ENCODE measurements at places on chromosomes 3 and 15.
A peak's percentile ranks its signal among the peaks of the same experiment; 100 is the strongest.

GRCh38 chr3:168613151-168613550 is 517.4 kb upstream of the GOLIM4 start:
- no peak for DNase-seq

DNA sequence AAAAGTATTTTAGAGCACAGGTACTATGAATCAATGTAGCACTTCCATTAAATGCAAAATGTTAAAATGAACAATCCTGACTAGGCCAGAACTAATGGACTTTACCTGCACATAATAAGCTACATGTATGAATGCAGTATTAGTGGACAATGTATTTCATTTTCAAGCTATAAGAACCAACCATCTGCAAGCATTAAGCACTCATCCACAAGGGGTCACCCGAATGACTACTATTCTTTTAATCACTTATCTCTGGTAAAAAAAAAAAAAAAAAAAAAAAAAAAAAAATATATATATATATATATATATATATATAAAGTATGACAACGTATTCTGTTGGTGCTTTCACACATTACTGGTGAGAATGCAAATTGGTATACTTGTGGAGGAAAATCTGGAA is 7.2 kb downstream of the HERC1 start:
- no peak for DNase-seq

DNA sequence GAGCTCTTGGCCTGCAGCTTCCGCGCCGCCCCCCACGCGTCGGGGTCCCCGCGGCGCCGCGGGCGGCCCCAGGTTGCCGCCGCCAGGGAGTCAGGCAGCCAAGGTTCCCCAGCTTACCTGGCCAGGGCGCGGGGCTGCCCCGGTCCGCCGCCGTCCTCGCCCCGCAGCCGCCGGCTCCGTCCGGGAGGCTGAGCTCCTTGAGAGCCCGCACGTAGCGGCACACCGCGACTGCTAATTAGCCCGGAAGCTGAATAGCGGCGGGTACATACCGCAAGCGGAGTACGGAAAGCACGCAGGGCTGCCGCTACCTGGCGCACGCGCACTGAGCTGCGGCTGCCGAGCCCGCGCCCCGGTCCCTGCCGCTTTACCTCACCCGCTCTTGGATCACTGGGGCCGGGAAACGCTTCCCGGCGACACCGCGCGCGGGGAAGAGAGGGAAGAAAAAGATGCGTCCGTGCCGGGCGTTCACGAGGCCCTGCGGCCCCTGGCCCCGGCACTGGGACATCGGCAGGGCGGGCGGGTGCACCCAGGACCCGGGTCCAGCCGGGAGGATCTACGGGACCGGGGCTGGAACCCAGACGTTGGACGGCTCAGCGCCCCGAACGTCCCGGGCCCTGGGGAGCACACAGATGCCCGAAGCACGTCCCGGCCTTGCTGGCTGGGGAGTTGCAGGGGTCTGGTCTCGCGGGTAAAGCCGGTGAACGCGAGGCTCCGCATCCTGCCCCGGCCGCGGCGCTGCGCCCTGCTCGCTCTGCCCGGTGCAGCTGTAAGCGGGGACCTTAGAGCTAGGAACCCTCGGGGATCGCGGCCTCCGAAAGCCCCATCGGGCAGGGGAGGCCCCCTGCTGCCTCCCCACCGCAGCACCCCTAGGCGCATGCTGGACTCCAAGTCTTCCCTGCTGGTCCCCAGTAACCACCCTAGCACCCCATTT is at the start of gene GOLGA8B:
GOLGA8B (minus strand) TSS at position 253 of the 931 bp plus-strand sequence. CDS start 47,739 bp downstream, outside the sequence.
- DNase-seq = peak; percentile 83

DNA sequence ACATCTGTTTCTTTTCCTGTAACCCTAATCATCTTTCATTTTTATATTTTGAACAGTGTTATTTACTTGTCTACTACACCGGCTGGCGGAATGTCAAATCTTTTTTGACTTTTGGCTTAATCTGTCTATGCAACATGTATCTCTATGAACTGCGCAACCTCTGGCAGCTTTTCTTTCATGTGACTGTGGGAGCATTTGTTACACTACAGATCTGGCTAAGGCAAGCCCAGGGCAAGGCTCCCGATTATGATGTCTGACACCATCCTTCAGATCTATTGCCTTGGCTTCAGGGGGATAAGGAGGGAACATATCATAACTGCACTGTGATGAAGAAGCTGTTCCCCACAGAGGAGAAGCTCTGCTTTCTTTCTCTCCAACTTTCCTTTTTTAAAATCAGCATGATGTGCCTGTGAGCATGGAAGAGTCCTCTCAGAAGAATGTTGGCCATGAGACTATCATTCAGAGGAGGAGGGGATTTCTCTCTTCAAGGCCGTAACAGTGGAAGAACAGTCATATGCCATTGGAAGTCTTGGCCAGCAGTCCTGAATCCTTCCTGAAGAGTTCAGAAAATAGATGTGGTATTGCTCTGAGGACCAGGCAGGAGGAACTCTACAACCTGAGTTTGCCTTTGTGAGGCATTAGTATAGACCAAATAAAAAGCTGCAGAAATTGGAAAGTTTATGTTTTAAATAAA is 69.9 kb downstream of the SEC22A start:
- DNase-seq = no peak

DNA sequence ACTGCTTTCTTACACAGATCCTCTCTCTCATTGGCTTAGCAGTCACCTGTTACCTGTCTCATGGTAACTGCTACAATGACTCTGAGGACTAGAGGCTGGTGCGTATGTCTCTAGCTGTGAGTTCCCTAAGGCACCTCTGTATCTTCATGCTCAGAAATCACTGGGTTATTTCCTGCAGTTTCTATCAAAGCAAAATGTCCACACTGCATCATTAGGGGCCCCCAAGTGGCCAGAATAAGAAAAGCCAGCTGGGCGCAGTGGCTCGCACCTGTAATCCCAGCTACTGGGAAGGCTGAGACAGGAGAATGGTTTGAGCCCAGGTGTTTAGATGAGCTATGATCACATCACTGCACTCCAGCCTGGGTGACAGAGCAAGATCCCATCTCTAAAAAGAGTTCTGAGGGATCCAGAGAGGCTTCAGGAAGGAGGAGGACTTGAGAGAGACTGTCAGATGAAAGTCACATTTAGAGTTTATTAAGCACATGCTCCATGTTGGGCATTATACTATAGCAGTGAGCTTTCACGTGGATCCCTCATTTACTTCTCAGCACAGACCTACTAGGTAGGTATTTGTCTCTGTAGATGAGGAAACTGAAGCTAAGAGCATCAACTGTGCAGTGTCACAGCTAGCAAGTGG is 2.3 kb upstream of the VPS18 start:
- DNase-seq = peak; percentile 73

DNA sequence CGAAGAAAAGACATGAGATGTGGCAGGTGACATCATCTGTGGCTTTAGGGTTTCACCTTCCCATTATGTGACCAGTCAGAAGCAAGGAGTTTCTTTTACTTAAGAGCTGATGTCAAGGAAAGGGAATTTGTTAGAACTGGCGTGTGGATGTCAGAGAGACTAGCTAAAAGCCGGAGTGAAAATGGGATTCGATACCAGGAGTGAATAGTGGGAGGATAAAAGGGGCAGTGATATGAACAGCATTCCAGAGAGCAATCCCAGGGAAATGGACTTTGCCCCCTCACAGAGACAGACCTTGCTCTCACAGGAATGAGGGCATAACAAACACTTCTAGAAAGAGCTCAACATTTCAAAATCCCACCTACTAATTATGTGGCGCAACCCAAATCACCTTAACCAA is 5.9 kb upstream of the FMN1 start:
- peak; percentile 84 for DNase-seq

DNA sequence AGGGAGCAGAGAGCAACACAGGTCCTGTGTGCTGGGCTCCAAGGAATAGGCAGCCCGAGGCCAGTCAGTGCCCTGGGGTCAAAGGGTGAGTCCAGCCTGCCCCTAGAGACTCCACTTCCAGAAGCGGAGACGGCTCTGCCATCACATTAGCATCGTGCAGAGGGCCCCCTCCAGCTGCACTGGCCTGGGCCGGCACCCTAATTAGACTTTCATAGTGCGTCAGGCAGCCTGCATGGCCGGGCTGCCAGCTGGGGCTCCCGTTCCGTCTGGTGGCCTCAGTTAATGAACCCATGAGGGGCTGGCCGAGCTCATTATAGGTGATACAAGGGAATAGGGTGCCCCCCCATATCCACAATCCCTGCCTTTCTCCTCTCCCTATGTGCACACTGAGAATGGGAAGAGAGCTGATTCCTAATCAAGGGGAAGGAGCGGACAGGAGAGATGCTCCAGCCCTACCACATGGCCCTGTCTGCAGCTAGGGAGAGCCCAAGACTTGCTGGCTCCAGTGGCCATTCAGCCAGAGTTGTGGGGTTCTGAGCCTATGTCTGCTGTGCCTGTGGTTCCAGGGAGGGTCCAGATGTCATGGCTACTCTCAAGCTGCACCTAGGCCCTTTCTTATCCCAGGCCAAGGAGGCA is 128.0 kb downstream of the SRGAP3 start:
- no peak for DNase-seq

DNA sequence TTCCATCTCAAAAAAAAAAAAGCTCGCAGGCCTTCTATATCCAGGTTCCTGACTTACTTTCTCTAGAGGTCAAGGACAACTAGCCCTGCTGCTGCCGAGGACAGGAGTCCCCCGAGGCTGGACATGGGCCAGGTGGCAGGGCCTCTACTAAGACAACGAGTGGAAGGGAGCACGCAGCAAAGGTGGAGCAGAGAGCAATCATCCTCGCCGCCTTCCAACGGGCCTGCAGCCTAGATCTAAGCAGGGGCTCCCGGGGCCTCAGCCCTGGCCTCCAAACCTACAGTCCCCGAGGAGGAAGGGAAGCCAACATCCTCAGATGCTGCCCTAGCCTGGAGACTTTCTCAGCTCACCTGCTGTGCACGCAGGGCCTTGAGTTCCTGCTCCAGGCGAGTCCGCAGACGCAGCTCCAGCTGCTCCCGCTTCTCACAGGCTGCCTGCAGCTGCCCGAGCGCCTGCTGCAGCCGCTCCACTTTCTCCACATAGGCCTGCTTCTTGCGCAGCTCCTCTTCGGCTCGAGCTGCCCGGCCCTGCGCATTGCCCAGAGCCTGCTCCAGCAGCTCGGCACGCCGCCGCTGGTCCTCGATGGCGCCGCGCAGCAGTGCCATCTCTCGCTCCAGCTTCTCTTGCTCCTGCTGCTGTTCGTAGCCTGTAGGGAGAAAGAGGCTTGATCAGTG is 12.9 kb downstream of the AMOTL2 start:
- no peak for DNase-seq

DNA sequence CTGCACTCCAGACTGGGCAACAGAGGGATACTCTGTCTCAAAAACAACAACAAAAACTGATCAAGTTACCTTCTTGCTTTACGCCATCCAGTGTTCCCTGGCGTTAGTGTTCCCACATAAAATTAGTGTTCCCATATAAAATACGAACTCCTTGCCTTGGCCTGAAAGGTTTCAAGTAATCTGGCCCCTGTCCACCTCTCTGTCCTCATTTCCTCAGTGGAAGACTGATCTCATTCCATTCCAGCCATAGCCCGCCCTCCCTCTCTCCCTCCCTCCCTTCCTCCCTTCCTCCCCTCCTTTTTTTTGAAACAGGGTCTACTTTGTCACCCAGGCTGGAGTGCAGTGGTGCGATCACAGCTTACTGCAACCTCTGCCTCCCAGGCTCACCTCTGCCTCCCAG is 2.8 kb upstream of the CAND2 start:
- no peak for DNase-seq

GRCh38 chr3:129358772-129359371 is 69.6 kb downstream of the EFCAB12 start:
- DNase-seq = no peak

- peak; percentile 16 for DNase-seq
These were observed 104.8 kb upstream of the HERC1 start for GRCh38 chr15:63938486-63939061.

- DNase-seq = peak; percentile 42
These were observed 43.0 kb downstream of the SPSB4 start for GRCh38 chr3:141093971-141094684.

DNA sequence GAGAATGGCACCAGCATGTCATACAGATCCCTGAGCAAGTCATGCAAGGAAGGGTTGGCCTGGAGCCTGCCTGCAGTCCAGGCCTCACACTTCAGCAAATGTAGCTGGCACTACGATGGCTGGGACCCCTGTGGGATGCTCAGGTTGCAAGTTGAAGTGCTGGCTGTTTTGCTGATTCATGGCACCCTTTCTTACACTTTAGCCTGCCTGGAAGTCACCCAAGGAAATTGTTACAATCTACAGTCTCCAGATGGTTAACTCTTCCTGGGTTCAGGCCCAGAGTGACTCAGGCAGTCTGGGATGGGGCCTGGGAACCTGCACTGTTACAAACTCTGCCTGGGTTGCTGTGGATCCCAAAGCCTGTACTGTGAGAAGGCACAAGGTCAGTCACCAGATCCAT is 91.0 kb upstream of the SLC6A11 start:
- DNase-seq = no peak

DNA sequence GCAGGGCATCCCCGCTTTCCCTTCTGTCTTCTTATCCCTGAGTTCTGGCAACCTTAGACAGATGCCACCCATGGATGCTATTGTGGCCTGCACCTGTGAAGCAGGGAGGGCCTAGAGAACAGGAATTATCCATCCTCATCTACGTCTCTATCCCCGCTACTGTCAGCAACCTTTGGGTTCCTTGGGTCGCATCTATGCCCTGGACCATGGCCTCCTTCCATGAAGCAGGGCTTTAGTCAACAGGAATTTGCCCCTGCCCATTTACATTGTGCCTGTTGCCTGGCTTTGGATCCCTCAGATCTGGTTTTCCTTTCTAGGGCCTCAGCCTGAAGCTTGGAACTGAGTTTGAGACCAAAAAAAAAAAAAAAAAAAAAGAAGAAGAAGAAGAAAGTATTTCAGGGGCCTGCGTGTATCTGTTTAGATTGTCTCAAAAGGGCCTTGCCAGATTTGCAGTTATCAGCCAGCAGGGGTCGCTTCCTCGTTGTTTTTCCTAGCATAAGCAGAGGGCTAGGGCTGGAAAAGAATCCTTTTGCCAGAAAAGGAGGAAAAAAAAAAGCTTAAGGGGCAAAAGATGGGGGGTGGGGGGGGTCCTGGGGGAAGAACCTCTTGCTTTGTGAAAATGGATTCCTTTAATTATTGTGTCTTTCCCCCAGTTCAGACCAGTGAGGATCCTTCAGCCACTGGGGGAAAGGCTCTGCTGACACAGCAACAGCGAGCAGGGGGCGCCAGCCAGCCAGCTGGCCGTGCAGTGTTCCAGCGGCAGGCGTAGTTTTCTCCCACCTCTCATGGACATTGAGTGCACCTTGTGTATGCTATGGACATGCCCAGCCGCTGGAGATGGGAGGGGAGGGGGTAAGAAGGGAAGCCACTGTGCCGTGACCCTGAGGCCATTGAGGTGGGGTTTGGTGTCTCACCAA is 65.7 kb upstream of the ALDH1L1 start:
- DNase-seq = peak; percentile 44

- DNase-seq = no peak
These were observed 10.6 kb upstream of the WNT7A start for GRCh38 chr3:13890377-13891016.

- DNase-seq = peak; percentile 13
These were observed 25.6 kb upstream of the GPR171 start for GRCh38 chr3:151228666-151229040.
